ENCODE measurements at places on chromosomes 11 and 22.

DNA sequence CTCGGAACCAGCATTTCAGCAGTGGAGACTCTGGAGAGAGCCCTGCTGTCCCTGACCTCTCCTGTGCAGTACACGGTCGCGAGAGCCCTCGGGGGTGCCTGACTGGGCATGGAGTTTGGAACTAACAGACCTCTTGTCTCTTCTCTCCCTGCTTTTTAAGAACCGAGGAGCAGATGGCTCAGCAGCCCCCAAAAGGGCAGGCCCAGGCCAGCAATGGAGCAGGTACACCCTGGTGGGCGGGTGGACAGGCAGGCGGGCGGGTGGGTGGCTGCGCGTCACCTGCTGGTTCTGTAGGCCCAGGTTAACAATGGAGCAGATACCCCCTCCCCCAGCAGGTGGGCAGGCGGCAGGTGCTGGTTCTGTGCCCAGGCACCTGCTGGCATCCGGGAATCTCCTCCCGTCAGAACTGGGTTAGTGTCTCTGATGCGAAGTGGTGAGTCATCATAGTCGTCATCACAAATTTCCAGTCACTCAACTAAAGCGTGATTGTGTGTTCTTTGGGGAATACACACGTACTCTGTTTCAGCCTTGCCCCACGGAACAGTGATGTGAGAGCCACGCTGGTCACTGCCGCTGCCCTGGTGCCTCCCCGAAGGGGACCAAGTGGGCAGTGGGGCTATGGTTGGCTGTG, 41.1 kb downstream of the GRAMD4 start:
- DNase-seq, result no peak

DNA sequence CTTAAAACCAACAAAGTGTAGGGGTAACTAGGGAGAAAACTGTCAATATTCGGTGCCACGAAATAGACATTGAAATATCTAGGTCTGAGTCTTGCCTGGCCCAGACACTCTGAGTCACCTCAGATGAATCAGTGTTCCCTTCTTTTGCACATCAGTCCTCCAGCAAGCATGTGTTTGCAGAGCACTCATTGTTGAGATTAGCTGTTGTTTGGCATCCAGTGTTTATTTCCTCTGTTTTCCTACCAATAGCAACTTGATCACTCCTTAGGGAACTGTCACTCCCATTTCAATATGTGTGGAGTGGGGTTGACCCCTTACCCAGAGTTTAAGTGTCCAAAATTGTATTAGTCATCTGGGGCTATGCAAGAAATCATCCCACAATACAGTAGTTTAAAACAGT, 4.7 kb upstream of the ASCC2 start:
- DNase-seq, result peak; percentile 92

GRCh38 chr11:14026961-14027360, 64.4 kb downstream of the SPON1 start:
- no peak for DNase-seq

- DNase-seq, result peak; percentile 94
Measured at GRCh38 chr11:11977206-11977938, 31.1 kb downstream of the DKK3 start.

DNA sequence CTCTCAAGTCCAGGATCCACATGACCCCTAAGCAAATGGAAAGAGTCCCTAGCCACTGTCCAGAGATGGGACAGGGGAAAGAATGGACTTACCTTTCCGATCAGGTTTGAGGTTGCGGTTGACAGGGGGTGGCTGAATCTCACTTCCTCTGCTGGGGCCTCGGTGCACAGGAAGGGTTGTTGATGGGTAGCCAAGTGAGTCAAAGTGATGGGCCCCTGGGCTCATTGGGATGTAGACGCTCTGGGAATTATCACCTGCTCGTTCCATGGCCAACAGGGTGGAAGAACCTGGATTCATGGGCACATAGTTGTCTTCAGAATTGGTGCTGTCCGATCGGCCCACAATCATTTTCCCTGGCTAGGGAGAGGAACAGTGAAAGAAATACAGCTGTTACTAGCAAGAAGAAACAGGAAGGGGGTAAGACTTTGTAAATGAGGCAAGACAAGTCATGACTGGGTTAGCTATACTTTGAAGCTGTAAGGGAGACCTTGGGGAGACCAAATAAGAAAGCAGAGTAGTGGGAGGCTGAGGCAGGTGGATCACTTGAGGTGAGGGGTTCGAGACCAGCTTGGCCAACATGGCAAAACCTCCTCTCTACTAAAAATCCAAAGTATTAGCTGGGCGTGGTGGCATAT, 34.7 kb downstream of the USP35 start:
- no peak for DNase-seq

DNA sequence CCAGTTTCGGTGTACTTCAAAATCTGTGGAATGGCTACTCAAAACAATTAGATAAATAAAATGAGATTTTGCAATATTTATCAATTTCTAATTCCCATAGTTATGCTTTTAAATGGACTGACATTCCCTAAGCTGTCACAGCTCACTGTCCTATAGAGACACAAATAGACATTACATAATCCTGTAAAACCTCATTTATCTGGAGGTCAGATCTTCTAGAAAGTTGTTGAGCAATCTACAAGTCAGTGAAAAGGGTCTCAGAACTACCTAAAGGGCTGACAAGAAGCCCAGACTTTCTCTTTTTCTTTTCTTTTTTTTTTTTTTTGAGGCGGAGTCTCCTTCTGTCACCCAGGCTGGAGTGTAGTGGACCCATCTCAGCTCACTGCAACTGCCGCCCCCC, 12.0 kb downstream of the ALG8 start:
- DNase-seq, result no peak

DNA sequence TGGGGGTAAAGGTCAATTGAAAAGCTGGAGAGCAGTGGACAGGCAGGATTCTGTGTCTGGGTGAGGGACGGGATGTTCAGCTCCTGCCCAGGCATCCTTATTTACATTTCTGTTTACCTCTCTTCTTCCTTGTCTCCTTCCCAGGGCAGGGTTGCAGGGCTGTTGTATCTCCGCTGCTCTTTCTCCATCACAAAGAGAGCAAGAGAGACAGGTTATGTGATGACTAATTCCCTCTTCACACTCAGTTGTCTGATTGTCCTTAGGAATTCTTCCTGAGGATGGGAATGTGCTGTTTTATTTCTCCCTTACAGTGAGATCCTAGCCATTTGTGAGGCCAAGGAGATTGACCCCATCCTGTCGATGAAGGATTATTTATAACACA, 104.9 kb downstream of the VPREB1 start:
- DNase-seq, result no peak

DNA sequence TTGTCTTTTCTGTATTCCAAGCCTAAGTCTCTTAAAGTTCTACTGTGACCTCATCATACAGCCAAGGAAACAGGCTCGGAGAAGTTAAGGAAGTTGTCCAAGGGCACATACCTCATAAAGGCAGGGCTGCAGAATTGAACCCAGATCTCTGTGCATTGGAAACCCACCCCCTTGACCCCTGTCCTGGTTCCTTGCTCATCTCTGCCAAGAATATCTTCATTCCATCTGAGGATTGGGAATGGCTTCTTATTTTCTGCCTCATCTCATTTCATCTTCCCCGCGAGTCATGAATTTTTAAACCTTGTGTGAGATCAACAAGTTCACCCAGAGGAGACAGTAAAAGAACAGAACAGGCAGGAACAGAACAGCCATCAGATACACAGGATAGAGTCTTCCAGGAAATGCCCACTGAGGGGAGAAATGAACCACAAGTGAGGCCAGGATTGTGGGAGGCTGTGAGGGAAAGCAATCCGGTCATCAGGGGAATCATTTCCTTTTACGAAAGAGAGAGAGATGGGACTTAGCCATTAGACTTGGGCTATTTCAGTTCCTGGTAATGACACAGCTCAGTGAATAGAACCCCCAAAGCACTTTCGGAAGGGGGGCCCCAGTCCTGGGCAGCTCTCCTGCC, 34.4 kb upstream of the LRRC10B start:
- no peak for DNase-seq

- DNase-seq, result peak; percentile 63
Measured at GRCh38 chr11:28760676-28761390, 652.6 kb downstream of the METTL15 start.

DNA sequence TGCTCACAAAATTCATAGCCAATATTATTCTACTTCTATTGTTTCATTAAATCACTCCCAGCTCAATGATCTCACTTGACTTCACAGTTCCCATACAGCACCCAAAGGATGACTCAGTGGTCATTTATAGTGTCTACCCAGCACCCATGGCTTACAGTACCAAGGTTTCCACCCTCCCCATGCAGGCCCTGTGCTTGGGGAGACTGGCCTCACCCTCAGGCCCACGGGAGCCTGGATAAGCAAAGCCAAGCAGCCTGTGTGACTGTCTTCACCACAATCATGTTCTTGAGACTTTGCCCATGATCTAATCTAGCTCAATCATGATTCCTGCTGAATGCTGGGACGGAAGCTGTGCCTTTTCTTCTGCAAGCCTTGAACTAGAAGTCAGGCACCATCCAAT, 97.6 kb downstream of the SLC36A4 start:
- DNase-seq, result peak; percentile 18

GRCh38 chr22:27493796-27494195, 307.8 kb downstream of the MN1 start:
- no peak for DNase-seq

DNA sequence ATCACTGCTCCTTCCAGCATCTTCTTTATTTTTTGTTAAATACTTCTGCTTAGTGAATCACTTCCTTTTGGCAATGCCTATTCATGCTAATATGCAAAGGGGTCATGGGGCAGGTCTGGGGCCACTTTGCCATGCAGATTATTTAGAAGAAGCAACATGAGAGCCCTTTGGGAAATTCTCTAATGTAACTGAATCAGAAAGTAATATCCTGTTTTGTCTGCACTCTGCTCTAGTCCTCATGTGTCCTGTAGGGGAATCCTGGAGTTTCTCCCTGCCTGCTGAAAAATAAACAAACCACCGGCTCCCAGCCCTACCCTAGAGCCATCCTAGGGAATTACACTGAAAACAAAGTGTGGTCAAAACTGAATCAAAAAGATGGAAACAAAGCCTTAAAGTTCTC, 176.5 kb upstream of the POU2AF2 start:
- no peak for DNase-seq

DNA sequence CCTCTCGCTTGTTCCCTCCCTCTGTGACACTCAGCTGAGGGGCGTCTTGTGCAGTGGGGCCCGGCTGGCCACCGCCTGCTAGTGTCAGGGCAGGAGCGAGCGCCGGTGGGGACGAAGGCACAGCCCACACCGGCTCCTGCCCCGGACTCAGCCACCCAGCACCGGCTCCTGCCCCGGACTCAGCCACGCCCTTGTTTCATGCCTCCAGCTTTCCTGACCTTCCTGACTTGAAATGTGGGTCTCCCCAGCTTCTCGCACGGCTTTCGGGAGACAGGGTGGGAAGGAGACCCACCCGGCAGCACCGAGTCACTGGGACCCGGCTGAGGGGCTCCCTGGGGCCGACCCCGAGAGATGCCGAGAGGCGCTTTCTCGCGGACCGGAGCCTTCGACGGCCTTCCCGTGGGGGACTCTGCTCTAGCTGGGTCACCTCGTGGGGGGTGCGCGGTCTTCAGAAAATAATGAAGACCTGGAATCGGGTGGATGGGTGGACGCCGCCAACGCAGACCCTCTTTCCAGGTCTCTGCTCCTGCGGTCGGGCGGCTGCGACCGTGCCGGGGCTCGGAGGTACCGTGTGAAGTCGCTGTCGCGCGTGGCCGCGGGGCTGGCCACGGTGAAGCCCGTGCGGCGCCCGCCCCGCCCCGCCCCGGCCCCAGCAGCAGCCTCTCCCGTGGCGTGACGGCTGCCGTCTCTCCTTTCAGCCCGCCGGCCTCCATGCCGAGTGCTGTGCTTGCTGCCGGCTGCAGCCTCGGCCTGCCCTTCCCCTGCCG, 10.2 kb downstream of the GLB1L2 start:
- DNase-seq, result no peak

GRCh38 chr11:103681855-103682254, 354.6 kb upstream of the DDI1 start:
- no peak for DNase-seq

- no peak for DNase-seq
Measured at GRCh38 chr11:88353386-88353785, 15.8 kb upstream of the CTSC start.

GRCh38 chr22:43464809-43465208, 53.0 kb downstream of the MPPED1 start:
- DNase-seq, result no peak

DNA sequence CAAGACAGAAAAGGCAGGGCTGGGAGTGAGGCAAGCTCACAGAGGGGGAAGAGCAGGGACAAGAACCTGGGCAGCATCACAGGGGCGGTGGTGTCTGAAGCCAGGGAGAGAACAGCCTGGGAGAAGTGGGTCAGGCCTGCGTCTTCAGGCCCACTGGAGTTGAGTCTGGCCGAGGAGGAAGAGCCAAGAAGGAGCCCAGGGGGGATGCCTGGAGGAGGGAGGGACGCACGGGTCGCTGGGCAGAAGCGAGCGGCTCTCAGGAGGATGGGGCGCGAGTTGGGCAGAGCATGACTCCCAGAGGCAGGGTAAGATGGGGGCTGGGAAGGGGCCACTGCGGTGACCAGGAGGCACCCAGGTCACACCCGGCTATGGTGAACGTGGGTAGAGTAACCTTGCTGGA, 18.5 kb downstream of the LRFN4 start:
- no peak for DNase-seq

DNA sequence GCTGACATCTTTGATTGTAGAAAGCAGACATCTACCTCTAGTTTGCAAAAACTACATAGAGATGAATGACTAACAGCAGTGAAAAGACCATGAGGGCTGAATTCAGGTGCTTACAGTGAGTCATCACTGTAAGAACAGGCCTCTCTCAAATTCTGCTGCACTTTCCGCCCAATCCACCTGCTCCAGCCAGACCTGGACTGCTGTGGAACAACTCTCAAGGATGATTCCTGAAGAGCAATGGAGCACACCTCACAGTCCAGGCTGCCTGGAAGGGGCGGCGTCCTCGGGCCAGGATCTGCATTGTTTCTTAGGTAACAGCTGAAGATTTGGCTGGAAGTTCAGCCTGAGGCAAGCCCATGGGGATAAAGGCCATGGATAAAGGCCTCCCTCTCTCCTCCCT, 15.1 kb downstream of the APOL2 start:
- DNase-seq, result no peak

DNA sequence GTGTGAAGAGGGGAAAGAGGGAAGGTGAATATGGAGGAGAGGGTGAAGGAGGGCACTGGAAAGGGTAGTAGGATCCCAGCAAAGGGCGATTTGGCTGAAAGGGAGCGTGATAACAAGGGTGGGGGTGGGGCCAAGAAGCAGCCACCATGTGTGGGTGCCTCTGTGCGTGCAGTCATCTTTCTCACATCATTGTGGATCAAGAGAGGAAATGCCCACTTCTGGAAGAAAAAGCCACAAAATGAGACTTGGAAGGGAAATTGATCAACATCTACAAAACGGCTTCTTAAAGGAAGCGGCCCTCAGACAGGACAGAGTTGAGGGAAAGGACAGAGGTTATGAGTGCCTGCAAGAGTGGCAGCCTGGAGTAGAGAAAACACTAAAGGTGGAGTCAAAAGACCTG, 1.2 kb upstream of the CXCR5 start:
- DNase-seq, result peak; percentile 24

GRCh38 chr11:61951484-61952135, 1.5 kb downstream of the BEST1 start:
- no peak for DNase-seq

DNA sequence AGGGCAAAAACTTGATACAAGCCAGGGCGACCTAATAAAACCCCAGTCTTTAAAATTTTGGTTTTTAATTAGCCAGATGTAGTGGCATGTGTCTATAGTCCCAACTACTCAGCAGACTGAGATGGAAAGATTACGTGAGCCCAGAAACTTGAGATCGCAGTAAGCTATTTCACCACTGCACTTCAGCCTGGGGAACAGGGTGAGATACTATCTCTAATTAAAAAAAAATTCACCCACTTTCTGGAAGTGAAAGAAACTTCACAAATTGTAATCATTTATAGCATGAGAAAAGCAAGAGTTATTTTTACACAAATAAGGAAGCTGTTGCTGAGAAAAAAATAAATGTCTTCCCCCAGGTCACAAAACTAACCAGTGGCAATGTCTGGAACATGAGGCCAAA, 882 bp upstream of the GLYATL2 start:
- DNase-seq, result no peak

Measured in AG10803 (cell line).